Stimulated activated CD4-positive, alpha-beta T cell treated with anti-CD3 and anti-CD28 coated beads, Interleukin-2, amount 100 ng/mL, for 24 hours (primary cell): ENCODE measurements at places on chromosomes 1 and 21.
A peak's percentile ranks its signal among the peaks of the same experiment; 100 is the strongest.

DNA sequence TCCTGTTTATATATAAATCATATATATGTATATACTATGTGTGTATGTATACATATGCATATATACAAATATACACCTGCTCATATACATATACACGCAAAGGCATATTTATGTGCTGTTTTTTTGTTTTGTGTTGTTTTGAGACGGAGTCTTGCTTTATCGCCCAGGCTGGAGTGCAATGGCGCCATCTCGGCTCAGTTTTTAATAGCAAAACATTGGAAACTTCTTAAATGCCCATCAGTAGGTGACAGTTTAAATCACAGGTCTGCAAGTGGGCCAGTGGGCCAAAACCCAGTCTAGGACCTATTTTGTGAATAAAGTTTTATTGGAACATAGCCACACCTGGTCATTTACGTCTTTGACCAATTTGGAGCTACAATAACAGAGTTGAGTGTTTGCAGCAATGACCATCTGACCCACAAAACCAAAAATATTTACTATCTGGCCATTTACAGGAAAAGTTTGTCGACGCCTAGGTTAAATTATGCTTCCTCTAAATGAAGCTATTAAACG, 132.3 kb downstream of the TOMM20 start:
- DNase-seq, result no peak

DNA sequence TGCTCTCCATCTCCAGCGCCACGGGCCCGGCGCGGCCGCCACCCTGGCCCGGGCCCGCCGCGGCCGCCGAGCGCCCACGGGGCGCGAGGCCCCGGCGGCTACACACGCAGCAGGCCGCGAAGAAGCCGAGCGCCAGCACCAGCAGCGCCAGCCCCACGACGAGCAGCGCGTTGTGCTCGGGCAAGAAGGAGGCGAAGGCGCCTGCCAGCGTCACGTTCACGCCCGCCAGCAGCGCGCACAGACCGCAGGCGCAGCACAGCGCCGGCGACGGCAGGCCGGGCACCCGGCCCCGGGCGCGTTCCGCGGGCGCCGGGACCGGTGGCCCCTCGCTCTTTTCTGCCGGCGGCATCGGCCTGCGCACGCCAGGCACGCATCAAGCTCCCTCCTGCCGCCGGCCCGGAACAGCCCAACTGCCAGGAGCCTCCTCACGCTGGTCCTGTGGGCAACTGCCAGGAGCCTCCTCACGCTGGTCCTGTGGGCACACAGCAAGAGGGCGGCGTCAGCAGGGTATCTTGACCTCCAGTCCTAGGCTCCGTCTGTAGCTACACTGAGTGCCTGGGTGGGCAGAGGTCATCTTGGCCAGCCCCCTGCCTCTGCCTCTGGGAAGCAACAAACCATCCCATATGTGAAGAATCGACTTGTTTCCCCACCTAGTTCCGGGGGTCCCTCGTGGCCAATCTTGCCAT, 18.1 kb downstream of the KNCN start:
- DNase-seq, result peak; percentile 56

DNA sequence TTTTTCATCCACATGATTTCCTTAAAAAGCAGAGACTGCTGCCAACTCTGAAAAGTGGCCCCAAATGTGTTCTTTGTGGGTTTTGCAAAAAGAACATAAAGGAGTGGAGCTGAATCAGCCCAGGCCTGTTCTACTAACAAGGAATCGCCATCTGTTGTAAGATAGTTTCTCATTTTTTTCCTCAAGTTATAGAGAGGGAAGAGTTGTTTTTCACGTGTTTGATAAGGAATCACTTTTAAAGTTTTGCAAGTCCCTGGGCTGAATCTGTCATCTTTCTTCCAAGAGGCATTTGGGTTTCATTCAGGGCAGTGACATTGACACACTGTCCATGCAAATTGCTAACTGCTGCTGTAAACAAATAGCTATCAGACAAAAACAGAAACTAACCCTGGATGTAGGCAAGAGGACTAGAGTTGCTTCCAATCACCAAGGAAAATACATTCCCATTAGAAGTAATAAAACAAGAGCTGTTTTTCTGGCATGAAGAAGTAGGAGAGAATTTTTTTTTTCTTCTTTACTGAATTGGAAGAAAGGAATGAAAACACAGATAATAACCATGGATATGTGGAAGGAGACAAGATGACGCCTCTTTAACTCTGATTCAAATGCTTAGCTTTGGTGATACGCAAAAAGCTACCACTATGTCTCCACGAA, 58.8 kb upstream of the TBX15 start:
- DNase-seq, result no peak

DNA sequence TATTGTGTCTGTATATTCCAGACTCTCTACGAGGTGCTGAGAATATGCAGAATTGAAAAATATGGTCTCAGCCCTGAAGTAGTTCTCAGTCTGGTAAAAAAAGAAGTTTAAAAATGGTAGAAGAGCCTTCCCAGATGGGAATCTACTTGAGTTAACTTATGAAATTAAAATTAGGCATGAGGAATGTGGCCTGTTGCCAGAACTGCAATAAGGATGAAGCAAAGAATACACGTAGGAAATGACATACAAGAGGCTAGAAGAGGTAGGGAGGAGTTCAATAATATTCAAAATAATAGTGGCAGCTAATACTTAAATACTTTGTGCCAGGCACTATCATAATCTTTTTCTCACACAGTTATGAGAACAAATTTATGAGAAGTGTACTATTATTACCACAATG, 6.3 kb downstream of the ASPM start:
- no peak for DNase-seq

DNA sequence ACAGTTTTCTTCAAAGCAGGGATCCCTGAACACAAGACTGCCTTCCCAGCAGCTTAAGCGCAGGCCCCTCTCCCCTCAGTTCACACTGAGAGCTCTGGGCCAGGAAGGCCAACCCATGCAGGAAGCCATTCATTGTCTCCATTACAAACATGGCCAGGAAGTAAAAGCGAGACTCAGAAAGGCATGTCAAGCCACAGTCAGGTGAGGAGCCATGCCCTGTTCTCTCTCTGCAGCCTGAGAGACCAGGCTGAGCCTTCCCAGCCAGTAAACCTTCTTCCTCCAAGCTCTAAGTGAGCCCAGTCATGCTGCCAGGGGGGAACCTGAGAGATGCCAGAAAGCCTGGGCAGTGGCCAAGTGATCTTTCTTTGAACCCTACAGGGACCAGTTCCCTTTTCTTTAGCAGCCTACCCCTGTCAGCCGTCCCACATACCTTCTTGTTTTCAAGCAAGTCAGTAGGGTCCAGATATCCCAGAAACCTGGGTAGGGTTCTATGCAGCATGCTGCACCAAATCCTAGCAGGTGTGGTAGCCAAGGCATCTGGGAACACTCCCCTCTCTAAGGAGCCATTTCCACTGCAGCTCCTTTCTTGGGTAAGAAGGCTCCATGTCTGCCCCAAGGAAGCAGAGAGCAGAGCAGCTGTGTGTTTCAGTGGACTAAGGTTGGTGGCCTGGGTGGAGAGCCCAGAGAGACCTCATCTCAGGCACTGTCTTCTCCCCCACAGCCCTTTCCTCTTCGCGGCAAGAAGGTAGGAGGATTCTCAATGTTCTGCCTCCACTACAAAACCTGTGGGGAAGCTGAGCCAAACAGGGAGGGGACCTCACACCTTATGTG, 977 bp downstream of the TRAF3IP3 start:
- DNase-seq, result peak; percentile 44

- DNase-seq, result no peak
These were observed 6.5 kb downstream of the LDLRAD1 start for GRCh38 chr1:54011316-54012007.

GRCh38 chr1:67460676-67461500, 30.7 kb upstream of the SERBP1 start:
- no peak for DNase-seq

DNA sequence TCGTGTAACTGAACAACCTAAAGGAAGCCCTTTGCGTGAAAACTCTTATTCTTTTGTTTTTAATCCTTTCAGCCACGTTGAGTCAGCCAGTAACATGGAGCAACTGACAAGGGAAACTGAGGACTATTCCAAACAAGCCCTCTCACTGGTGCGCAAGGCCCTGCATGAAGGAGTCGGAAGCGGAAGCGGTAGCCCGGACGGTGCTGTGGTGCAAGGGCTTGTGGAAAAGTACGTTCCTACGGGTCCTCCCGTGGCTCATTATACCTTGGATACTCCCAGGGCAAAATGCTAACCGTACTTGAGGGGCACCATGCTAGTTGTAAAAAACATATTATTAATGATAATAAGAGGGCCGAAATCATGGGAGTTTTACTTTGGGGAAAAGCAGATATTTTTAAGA, 49.4 kb downstream of the LAMC2 start:
- DNase-seq, result no peak

DNA sequence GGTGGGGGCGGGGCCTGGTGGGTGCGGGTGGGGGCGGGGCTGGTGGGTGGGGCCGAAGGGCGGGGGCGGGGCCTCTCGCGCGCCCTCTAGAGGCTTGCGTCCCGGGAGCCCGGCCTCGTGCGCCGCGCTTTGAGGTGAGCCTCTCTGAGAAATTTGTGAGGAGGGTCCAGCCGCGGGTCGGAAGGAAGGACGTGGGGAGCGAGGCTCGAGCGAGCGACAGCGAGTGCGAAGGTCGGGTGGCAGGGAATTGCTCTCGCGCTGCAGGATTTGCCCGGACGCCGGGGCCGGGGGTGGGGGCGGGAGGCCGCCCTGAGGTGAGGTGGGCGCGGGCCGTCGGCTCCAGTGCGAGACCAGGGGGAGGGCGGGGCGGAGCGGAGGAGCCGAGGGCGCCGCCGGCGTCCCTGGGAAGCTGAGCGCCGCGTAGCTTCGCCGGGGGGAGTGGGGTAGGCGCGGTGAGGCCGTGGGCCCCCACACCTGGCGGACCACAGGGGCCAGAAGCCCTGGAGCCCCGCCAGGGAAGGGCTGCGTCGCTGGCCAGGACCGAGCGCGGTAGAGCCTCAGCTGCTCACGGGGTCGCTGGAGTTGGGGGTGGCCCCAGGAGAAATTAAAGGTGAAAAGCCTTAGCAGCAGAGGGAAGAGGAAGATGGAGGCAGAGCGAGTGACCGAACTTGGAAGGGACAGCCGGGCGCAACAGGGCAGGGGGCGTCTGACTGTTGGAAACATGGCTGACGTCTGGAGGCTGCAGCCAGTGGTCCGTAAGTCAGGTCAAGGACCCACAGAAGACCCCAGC, 754 bp upstream of the LSS start:
- no peak for DNase-seq

GRCh38 chr1:12408662-12409061, 178.8 kb downstream of the VPS13D start:
- DNase-seq, result no peak

DNA sequence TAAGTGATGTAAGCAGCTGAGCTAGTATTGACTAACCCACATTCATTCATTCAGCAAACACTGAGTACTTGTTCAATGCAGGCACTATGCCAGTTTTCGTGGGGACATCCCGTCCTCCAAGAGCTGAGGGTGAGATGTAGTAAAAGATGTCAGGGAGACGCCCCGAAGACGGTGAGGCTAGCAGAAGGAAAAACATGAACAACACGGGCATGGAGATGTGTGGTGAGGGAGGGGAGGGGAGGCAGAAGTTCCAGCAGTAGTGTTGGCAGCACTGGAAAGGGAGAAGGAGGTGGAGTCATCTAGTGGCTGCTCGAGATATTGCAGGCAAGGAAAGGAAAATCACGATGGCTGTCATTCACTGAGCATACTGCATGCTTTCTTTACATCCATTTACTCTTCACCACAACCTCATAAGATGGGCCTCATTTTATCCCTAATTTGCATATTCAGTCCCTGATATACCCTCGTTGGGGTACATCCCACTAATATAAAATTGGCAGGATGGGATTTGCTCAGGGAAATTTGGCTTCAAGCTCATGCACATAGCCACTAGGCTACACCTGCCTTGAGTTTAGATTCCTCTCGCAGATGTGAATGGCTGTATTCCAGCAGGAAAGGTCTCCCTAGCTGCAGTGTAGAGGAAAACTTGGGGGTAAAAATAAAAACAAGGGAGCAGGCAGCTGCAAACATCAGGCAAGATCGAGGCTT, 14.5 kb downstream of the PDZK1IP1 start:
- DNase-seq, result peak; percentile 58

DNA sequence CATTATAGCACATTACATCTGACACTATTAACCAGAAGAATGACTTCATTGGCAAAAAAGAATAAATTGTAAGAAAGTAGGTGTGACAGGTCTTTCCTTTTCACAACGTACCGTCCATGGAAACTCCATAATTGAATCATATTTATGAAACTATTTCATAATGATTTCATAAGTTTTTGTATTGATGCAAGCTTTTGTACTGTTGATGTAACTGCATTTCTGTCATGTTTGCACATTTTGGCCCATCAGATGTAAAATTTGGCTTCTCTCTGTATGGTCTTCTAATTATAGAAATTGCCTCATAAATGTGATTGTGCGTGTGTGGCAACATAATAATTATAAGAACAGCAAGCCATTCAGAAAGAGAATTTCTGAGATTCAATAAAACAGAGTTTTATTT, 180.7 kb upstream of the ZNHIT6 start:
- no peak for DNase-seq

DNA sequence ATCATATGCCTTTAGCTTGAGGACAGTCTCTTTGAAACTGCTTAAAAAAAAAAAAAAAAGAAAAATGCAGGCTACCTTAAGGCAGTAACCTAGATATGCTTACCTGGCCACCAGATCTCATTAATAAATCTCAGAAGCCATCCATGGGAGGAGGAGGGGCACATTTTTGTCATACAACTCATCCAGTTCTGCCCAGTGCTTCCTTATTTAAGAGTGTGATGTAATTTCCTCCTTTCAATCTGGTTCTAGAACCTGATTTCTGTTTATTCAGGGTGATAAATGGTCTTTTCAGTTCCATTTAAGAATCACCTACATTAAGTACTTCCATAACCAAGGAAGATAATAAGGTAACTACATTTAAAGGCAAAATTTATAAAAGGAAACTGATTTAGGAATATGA, 6.1 kb downstream of the ERRFI1 start:
- DNase-seq, result no peak

- peak; percentile 44 for DNase-seq
These were observed 8.7 kb upstream of the SLX9 start for GRCh38 chr21:44931137-44931500.

- no peak for DNase-seq
These were observed 55.0 kb downstream of the ADARB1 start for GRCh38 chr21:45129189-45129923.

- DNase-seq, result no peak
These were observed 129.7 kb downstream of the ITSN1 start for GRCh38 chr21:33771976-33772375.

DNA sequence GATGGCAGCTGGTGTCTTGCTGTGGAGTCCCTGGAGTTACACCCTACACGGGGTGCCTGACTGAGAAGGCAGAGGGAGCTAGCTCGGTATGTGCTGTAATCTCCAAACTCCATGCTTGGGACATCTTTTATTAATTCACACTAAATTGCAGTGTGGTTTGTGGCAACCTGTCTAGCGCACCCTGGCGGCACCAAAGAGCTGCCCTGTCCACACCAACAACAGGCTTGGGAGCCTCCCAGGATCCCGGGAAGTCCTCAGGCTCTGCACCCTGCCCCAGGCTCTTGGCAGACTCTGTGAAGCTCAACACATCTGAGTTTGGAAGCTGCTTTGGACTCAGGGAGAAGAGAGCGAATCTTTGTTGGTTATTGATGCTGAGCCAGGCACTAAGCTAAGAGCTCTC, 138.9 kb downstream of the IGSF21 start:
- no peak for DNase-seq

DNA sequence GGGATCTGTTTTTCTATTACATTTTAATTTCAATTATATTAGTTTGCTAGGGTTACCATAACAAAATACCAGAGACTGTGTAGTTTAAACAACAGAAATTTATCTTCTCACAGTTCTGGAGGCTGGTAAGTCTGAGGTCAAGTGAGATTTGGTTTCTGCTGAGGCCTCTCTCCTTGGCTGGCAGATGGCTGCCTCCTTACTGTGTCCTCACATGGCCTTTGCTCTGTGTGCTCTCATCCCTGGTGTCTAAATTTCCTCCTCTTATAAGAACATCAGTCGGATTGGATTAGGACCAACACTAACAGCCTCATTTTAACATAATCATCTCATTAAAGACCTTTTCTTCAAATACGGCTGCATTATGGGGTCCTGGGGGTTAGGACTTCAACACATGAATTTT, 195.2 kb upstream of the CHODL start:
- DNase-seq, result no peak
